ENCODE measurements at places on chromosomes 5 and 9.

DNA sequence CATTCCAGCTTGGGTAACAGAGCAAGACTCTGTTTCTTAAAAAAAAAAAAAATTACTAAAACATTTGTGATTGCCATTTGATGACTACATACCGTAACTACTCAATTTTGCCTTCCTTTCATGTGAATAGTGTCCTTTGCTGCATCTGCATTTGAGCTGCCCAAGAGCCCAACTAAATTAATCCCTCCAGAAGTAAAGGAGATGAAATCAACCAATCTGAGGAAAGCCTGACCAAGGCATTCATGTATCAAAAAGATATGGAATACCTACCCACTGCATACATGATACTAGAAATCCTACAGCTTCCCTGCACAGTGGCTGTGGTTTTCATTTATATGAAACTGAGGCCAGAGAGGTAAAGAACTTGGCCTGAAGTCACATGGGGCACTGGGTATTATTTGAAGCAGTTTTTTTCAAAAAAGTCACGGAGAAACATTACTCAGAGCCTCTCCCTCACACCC is 177.5 kb downstream of the AOPEP start:
- no peak for DNase-seq

DNA sequence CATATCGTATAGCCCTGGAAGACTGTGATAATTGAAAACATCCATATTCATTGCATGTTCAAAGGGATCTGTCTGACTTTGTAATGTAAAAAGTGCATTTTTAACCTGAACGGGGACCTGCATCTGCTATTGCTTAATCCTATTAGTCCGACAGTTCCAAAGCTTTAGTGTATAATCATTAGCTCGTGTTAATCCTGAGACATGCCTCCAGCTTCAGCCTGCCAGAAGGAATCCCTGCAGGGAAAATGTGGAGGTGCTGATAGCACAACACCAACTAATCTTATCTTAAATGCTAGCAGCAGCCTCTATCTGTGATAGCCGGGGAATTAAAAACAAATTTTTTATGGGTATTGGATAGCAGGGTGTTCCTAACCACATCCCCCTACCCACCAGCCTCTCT is 495.2 kb downstream of the TLE4 start:
- DNase-seq = no peak

GRCh38 chr9:34121996-34122395 is 4.5 kb downstream of the DCAF12 start:
- no peak for DNase-seq

- DNase-seq = no peak
Observed at GRCh38 chr5:37435261-37435660, 56.1 kb downstream of the WDR70 start.

GRCh38 chr5:109324351-109324750 is 85.4 kb downstream of the PJA2 start:
- no peak for DNase-seq

DNA sequence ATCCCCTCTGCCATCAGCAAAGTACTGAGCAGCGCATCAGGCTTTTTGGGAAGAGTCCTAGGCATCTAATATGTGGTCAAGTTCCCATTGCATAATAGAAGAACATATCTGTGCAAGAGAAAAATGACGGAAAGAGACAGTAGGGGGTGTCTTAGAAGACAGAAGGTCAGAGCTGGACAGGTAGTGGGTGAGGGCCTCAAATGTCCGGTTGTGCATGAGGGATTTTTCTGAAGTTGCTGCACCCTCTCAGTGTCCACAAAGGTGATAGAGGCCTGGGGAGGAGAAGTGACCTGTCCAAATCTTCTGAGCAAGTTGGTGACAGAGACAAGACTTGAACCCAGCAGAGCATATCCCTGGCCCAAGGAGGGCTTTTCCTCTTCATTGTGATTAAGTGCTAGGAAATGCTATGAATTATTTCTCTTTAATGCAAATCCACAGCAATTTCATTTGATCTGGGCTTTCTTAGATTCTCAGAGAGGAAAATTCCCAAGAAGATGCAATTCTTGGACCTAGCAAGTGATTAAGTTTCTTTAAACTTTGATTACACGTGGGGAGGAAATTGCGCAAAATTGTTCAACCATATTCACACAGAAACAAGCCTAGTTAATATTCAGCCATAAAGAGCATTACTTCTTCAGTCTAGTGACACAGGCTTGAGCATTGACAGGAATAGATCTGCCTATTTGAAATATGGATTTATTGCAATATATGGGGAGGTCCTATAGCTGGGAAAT is at the start of gene OR2S2:
TSS of gene OR2S2 (minus strand) at position 51 of the 734 bp plus-strand sequence. CDS start 56 bp downstream, outside the sequence.
- no peak for DNase-seq

GRCh38 chr9:38240051-38240450 is 152.5 kb upstream of the ALDH1B1 start:
- DNase-seq = no peak

- no peak for DNase-seq
Observed at GRCh38 chr5:464446-464842, 21.5 kb downstream of the EXOC3 start.

- peak; percentile 36 for DNase-seq
Observed at GRCh38 chr5:132777209-132778069, at the start of gene SEPTIN8. TSS of gene SEPTIN8 (minus strand) at chr5:132777239. CDS start at chr5:132777137, 102 bp downstream.

DNA sequence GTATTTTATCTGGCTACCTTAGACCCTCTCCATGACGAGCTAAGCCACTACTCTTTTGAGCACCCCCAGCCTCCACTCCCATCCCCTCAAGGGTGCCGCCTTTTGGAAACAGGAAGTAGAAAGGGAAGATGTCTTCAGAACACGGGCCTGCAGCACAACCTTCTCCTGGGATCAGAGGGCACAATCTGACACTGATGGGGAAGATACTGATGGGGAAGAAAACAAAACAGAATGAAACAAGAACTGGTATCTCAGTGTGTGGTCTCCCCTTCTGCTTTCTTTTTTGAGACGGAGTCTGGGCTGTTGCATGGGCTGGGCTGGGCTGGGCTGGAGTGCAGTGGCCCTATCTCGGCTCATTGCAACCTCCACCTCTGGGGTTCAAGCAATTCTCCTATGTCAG is 539.7 kb upstream of the DAP start:
- no peak for DNase-seq

DNA sequence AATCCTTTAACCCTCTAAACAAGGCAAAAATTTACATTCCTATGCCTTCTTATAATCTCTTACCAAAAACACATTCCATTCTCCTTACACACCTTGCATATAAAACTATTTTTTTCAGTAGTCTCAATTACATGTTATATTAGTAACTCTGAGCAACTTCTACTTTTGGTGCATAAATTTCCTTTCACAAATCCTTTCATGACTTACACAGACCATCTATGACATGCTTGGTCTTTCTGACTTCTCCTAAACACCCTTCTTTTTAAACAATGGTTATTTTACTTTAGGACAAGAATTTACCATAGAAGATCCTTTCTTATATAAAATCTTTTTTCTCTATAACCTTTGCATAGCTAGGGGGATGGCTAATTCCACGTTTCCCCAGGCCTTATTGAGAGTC is 208.0 kb upstream of the ARRDC3 start:
- no peak for DNase-seq

DNA sequence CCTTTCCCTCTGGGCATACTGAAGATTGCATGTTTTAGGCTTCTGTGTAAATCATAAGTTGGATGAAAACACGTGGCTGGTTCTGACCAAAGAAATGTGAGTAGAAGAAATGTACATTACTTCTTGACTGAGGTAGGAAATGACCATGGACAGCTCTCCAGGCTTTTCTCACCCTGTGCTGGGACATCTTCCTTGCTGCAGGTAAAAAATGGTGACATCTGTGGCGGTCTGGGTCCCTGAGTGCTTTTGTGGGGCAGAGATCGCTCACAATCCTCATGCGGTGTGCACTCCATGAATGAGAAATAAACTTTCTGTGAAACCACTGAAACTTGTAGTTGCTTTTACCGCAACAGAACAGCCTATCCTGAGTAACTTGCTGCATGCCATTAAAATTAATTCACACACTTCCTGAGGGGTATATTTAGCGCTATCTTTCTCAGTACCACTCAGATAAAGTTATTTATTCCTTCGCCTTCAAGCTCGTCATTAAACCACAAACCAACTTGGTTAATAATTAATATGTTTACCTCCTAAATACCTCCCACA is 730.4 kb downstream of the EFNA5 start:
- no peak for DNase-seq

DNA sequence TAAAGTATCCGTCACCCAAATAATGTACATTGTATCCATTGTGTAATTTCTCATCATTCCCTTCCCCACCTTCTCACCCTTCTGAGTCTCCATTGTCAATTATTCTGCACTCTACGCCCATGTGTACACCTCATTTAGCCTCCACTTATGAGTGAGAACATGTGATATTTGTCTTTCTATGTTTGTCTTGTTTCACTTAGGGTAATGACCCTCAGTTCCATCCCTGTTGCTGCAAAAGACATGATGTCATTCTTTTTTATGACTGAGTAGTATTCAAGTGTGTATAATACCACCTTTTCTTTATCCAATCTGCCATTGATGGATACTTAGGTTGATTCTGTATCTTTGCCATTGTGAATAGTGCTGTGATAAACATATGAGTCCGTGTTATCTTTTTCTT is 4.9 kb upstream of the SPATA31C2 start:
- no peak for DNase-seq

DNA sequence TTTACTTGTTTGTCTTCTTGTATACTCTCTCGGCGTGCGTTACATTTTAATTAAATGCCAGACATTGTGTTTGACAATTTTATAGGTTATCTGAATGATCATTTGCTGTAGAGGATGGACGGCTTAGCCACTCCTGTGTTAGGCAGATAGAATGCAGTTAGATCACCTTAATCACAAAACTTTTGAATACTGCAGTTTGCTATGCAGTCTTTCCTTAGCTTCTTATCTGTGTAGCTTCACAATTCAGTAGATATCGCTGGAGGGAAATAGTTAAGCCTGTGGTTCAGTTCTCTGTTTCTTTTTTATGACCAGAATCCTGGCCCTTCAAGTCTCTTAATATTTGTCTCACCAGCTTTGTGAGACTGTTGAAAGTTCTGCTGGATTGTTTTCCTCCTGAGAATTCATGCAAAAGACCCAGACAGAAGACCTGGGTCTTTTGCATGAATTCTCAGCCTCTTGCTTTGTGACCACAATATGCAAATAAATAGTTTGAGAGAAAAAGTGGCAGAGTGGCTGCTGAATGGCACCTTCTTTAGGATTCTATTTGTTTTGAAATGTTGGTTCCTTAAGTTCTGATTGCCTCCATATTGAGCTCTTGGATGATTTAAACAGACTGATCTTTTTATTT is 40.2 kb downstream of the RASA1 start:
- DNase-seq = no peak

DNA sequence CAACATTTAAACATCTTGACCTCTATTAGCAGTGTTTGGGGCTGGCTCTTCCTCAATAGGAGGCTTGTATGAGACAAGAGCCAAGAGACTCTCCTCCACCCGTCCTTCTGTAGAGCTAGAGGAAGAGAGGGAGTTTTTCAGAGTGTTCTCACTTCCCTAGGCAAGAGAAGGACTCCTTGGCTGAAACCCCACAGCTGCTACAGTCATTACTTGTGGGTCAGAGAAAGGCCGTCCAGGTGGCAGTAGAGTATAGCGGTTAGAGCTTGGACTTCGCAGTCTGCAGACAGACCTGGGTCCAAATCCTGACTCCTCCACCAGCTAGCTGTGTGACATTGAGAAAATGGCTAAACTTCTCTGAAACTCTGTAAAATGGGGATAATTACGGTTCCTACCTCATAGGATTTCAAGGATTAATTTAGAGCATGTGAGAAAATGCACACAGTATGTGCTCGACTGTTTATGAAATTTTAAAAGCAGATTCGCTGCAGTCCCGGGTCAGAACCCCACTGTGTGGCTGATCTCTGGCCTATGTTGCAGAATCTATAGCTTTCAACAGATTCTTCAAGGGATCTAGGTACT is 80.8 kb upstream of the ARAP3 start:
- no peak for DNase-seq

DNA sequence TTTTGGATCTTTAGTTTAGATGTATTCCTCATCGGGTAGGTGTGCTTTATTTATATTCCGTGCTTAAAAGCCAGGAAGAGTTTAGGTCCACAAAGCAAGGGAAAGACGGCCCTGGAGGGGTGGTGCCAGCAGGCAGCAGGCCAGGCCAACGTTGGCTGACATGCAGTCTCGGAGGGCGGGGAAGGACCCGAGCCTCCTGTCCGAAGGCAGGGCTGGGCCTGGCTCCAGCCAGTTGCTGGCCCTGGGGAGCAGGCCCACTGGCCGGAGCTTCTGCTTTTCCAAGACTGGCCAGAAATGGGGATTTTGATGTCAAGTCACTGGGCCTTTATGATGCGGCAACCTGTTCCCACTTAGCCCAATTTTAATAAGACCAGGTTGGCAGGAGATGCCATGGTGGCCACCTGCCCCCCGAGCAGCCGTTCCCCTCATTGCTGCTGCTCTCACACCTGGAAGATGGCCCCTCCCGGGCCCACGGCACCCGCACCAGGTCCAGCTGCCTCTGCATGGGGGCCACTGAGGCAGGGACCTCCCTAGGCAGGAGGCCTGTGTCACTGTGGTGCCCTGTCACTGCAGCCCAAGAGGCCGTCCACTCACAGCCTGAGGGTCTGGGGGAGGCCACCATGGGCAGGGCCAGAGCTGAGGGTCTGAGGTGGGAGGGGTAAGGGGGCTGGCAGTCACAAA is 23.2 kb downstream of the LPCAT1 start:
- no peak for DNase-seq

- no peak for DNase-seq
Observed at GRCh38 chr9:93240891-93241334, 57.0 kb downstream of the WNK2 start.

GRCh38 chr9:86676396-86676795 is 270.9 kb downstream of the GAS1 start:
- DNase-seq = no peak

DNA sequence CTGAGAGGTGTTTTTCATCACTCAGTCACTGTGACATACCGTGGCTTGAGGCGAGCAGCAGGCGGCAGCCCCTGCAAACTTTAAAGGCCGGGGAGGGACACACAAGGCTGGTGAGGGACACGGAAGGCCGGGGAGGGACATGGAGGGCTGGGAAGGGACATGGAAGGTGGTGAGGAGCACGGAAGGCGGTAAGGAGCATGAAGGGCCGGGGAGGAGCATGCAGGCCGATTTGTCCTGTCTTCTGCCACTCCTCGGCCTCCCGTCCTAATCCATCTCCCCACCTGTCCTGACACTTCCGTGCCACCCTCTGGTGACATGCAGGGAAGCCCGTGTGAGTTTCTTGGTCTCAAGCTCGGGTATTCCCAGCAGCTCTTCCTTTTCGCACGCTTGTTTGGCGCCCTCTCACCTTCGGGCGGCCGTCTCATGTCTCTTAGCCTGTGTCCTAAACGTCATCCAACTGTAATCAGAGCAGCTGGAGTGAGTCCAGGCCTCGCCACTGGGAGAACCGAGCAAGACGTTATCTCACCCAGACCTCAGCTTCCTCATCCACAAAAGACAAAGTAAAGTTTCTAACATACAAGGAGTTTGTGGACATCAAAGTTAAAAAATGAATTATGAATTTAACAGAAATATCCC is 126.5 kb downstream of the MRPL36 start:
- no peak for DNase-seq
